Effector memory CD8-positive, alpha-beta T cell (primary cell): ENCODE measurements at places on chromosomes 13 and 19.
A peak's percentile ranks its signal among the peaks of the same experiment; 100 is the strongest.

- DNase-seq, result no peak
Observed at GRCh38 chr19:2188708-2189385, 25.1 kb downstream of the DOT1L start.

DNA sequence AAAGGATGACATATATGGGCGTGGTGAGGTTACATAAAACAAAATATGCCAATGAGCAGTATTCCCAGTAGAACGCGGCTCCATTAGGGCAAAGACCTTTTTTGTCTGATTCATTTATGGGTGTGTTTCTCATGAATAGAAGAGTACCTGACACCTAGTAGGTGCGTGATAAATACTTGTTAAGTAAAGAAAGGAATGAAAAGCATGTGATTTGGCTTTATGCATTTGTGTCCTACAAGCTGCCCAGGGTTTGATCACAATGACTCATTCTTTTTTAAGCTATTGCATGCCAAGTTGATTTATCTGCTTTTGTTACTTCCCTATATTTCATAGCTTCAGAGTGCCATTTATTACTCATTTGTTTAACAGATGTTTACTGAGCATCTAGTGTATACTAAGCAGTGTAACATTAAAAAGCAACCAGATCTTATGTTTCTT, 19.1 kb upstream of the KCTD4 start:
- DNase-seq, result no peak

GRCh38 chr13:43514311-43514710, 272.5 kb downstream of the ENOX1 start:
- no peak for DNase-seq

DNA sequence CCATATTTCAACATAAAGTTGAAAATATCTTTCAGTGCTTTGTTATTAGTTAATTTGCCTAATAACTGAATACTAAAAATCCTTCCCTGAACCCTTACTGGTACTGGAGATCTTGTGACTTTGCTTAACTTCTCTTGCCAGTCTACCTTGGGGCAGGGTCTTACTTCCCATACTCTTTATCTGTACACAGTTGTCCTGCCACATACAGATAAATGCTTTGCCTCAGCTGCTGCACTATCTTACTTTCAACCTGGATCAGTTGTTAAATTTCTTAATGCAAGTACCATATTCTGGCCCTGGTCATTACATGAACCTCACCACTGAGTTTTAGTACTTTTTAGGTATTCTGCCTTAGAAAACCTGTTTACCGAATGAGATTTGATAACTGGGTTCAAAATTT, 107.6 kb downstream of the PIBF1 start:
- DNase-seq, result no peak

DNA sequence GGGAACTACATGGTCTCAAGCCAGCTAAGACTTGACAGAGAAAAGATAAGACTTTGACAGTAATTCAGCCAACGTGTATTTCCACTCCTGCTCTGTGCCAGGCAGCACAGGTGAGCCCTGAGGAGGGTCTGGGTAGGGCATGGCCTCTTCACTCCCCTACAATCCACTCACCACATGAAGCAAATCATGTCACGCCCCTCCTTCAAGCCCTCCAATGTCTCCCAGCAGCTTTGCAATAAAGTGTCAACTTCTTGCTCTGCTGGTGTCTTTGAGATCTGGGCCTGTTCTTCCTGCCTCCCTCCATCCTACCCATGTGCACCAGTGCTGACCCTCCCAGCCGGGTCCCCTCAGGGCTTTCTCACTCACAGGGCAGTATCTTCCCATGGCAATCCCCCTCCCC, 58.5 kb downstream of the CCDC70 start:
- DNase-seq, result no peak

- no peak for DNase-seq
Observed at GRCh38 chr13:95256091-95256490, 45.2 kb downstream of the ABCC4 start.

- DNase-seq, result no peak
Observed at GRCh38 chr13:27036236-27036981, 135.2 kb downstream of the USP12 start.

- DNase-seq, result peak; percentile 4
Observed at GRCh38 chr13:80338781-80339562, 2.0 kb downstream of the SPRY2 start.

DNA sequence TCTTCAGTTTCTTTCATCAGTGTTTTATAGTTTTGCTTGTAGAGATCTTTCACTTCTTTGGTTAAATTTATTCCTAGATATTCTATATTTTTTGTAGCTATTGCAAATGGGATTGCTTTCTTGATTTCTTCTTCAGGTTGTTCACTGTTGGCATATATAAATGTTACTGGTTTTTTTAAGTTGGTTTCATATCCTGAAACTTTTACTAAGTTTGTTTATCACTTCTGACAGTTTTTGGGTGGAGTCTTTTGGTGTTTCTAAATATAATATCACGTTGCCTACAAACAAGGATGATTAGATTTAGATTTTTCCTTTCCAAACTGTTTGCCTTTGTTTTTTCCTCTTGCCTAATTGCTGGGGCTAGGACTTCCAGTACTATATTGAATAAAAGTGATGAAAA, 109.7 kb downstream of the PAN3 start:
- DNase-seq, result no peak

- no peak for DNase-seq
Observed at GRCh38 chr13:29227576-29227975, 367.9 kb downstream of the SLC7A1 start.

- DNase-seq, result no peak
Observed at GRCh38 chr19:30227012-30227621, 145.1 kb upstream of the ZNF536 start.

- DNase-seq, result no peak
Observed at GRCh38 chr13:60398907-60399589, 2.0 kb downstream of the TDRD3 start.

GRCh38 chr19:46411925-46412649, 1.3 kb downstream of the CCDC8 start:
- no peak for DNase-seq

DNA sequence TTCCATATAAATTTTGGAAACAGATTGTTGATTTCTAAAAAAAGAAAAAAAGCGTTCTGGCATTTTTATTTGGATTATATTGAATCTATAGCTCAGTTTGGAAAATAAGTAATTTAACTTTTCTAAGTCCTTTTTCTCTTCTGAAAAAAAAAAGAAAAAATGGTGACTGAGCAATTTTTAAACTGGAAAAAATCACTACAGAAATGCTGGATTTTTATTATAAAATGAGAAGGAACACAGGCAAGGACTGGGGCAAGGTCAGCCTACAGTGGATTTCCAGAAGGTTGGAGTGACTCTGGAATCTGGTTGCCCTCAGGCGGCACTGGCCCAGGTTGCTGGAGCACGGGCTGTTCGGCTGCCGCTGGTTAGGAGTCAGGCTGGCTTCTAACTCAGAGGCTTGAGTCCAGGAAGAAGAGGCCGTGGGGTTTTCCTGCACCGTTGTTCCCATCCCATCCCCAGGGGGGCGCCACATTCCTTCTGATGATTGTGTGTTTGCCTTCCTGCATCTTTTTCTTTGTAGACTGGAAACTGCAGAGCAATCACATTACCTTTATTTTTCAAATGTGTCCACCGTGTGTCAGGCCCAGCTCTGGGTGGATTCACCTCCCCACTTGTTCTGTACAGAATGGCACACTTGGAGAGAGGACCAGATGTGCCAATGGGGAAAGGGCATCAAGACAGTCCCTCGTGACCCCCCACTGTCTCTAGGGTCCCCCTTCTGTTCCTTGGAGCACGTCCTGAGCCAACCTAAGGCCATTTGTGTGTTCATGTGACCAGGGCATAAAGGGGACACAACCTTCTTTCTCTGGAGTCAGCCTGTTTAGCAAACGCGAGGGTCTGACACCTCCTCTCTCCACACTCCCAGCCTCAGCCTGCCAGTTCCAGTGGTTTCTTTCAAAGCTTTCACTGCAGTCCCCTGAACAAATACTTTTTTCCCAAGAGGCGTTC, 44.5 kb upstream of the GTF3A start:
- DNase-seq, result peak; percentile 57

GRCh38 chr13:48260970-48261369, 28.0 kb downstream of the ITM2B start:
- no peak for DNase-seq

- peak; percentile 22 for DNase-seq
Observed at GRCh38 chr19:6738787-6739389, 592 bp upstream of the TRIP10 start.

GRCh38 chr13:100356889-100357288, 231.7 kb downstream of the GGACT start:
- DNase-seq, result no peak

DNA sequence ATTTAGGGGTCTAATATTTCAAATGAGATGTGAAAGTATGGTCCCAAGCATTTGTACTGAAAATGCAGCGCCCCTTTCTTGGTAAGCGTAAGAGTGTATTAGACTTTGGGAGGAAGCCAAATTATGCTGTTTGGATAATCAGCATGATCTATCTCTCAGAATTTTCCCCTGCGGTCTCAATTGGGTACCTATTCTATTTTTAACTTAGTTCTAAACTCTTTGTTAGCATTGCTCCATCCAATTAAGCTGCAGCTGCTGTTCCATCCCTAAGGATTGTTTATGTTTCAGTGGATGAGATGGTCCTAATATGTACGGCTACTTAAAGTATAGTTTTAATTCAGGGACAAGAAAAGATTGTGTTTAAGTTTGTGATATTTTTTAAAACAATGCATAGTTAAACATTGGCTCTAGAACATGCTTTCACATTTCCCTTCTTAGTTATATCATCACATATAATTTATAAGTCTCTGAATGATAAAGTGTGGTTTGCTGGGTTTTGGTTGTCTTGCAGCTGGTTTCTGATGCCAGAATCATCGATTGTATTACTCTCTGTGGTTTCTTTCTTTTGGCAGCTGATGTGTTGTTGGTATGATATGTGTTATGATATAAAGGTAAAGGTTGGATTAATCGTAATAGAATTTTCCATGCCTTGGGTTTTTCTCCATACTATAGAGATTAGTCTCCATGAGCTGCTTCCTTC, 15.0 kb downstream of the POLR1D start:
- DNase-seq, result no peak

- DNase-seq, result no peak
Observed at GRCh38 chr13:31477961-31478360, 261.4 kb upstream of the RXFP2 start.

- peak; percentile 65 for DNase-seq
Observed at GRCh38 chr19:5585461-5586299, 17.9 kb upstream of the TINCR start.

GRCh38 chr13:103140001-103140671, 73.9 kb upstream of the SLC10A2 start:
- no peak for DNase-seq

DNA sequence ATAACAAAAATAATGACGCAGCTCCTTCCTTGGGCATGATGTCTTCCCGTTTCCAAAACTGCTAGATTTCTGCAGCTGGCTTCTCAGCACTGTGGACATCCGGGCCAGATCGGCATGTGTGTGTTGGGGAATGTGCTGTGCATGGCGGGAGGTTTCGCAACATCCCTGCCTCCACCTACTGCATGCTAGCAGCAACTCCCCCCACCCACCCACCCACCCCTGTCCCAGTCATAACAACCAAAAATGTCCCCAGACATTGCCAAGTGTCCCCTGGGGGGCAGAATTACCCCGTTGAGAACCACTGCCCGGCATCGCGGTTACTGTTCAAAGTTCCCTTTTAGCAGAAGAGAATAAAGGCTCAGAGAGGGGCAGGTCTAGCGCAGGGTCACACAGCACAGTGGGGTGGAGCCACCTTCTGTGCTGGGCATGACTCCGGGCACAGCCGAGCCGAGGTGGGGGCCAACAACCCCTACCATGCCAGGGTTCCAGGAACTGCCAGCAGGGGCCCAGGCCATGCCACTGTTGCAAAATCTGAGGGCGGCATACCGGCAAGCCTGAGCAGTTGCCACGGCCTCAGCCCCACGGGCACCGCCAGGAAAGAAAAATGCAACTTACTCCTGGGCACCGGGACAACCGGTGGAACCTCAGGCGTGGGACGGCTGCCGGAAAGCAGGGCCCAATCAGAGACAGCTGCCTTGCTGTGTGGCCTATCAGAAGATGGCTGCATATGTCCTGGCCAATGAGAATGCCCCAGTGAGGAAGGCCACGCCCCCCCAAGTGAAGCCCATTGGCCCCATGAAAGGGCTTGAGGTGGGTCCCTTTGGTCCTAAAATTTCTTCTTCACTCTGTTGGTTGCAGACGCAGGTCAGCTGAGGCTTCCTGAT, 22.5 kb upstream of the NFIC start:
- peak; percentile 47 for DNase-seq

DNA sequence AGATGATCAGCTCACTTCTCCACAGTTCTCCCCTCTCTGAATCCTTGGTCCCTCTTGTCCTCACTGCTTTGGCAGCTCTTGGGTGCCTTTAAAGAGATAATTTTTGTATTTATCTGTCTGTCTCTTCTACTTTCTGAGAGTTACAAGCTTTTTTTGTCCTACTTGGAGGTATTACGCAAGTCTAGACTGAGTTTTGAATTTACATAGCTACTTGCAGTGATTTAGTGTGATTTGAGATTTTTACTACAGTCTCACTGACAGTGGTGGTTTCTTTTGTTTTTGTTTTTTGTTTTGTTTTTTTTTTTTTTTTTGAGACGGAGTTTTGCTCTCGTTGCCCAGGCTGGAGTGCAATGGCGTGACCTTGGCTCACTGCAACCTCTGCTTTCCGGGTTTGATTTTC, 22.1 kb downstream of the URI1 start:
- DNase-seq, result no peak

DNA sequence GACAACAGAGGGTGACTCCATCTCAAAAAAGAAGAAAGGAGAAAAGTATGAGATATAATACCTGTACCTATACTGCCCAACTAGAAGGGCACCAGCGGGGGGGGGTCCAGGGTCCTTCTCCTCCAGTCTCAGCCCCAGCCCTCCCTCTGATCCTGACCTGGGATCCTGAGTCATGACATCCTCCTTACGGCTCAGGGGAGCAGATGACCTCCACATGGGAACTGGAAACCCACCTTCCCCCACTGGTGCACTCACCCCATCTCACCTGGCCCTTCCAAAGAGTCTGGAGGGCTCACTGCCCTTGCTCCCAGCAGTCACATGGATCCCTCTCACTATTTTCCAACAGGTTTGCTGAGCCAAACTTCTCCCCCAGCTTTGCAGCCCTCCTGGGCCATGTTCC, 24.2 kb downstream of the TUBA3C start:
- DNase-seq, result no peak

GRCh38 chr19:38394488-38394887, 6.0 kb downstream of the SPRED3 start:
- no peak for DNase-seq

DNA sequence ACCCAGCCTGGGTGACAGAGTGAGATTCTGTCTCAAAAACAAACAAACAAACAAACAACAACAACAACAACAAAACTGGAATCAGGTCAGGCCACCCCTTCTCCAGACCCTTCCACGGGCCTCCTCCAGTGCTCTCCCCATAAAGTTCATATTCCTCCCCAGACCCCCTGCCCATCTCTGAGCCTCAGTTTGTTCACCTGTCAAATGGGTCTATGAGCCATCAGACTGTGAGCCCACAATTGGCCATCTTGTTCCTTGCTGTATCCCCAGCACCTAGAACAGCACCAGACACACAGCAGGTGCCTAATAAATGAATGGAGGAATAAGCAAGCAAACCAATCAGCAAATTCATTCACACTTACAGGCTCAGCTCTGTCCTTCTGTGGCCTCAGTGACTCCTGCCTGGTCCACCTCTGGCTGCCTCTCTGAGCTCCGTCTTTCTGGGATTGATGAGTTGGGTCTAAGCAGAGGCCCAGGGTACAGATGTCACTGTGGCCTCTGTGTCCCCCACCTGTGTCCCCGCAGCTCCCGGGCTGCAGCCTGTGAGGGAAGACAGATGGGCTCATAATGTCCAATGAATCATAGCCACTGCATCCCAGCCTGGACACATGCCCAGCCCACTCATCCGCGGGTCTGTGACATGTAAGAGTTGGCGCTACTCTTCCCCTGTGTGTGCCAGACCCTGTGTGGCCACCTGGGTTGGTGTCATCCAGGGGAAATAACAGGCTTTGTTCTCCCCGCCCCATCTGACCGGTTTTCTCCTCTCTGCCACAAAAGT, 19.6 kb upstream of the PTPRS start:
- DNase-seq, result no peak
